ENCODE measurements at places on chromosomes 11 and 22. TPM values are rescaled to one million over a fixed set of nuclear protein-coding genes. Genes with fewer than 3 reads are reported as not detected.

GRCh38 chr11:31558001-31558400, 48.4 kb downstream of the ELP4 start:
- no peak for DNase-seq

GRCh38 chr11:7536100-7536499, 22.3 kb downstream of the PPFIBP2 start:
- no peak for DNase-seq

DNA sequence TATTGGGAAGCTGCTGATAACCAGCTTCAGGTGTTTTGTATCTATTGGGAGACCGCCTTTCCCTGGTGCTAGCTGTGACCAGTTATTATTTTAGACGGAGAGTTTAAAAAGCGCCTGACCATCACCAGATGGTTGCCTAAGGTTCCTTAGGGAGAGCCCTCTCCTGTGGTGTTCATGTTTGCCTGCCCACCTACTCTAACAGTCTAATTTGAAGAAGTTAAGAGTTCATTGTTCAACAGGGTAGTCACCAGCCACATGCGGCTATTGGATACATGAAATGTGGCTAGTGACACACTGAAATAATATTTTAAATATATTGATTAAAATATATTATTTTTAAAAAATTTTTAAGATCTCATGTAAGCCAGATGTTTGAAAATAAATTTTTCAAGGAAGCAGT, 71.3 kb upstream of the SLN start:
- no peak for DNase-seq

DNA sequence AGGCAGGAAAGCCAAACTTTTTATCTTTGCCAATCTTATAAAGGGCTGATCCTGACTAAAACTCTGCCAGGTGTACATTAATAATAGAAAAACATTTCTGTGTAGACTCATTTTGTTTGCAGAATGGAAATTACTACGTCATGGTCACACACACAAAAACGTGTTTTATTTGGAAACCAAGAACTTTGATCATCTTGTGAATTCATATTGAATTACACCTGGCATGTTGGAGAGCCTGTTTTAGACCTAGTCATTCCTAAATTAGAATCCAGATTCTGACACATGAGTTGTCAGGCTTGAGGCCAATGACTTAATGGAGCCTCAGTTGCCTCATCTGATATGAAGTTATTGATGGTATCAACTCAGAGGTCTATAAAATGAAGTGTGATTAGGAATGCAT, 235.6 kb upstream of the TENM4 start:
- no peak for DNase-seq

- no peak for DNase-seq
Observed at GRCh38 chr11:24598641-24599040, 101.8 kb downstream of the LUZP2 start.

TEF gene
- 10.5 TPM for total RNA-seq

SOX6 gene
- total RNA-seq = 8.7 TPM

PLAAT5 gene
- total RNA-seq = 9.9 TPM
